ENCODE measurements at places on chromosomes 16 and 17.
A peak's percentile ranks its signal among the peaks of the same experiment; 100 is the strongest.

DNA sequence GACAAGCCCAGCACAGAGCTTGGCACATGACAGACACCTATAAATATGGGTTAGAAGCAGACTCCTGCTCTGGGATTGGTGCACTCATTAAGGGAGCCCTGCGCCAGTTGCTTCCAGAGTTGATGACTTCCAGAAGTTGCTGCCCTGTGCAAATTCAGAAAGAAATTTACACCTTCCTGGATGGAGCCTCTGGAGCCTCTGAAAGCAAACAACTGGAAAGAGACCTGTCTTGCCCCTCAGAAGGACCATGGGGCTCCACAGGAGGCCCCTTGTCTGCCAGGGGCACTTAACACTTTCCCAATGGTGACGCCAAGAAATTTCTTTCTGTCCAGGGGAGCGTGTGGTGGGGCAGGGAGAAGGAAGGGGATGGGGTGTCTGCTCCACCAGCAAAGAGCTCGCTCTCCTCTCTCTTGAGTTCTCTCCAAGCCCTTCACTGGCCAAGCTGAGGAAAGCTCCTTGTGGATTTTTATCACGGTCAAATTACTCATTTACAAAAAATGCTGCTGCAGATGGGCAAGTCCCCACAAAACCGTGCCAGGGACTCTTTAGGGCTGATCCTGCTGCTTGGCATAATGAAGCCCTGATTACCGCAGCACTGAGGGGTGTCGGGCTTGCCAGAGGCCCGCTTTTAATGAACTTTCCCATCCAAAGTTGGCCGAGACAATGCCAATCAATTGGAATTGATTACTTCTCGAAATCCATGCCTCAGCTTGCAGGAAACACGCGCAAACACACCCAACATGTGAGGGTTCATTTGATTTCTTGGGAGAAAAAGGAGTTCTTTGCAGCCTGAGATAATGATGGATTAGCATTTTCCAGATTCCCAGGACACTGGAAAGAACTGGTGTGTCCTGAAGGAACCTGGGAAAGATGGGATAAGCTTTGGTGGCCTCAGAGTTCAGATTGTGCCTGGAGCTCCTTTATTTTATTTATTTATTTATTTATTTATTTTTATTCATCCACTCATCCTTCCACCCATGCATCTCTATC, 583.6 kb upstream of the CDH5 start:
- DNase-seq, result no peak

DNA sequence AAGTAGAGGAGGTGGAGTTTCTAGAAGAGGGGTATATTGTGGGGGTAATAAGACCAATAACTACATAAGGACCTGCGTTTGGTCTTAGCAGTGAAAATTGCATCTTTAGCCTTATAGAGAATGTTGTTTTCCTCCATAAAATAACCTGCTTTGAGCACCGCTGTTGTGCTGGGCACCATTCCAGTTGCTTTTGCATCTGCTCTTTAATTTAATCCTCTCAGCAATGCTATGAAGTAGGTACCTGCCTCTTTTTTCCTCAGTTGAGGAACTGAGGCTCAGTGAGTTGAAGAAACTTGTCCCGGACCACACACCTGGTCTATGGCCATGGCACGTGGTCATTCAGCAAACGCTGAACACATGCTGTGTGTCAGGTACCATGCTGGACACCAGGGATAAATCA, 238.1 kb downstream of the MSI2 start:
- no peak for DNase-seq

- DNase-seq, result no peak
These were observed 461.6 kb upstream of the CDH11 start for GRCh38 chr16:65583498-65583897.

- no peak for DNase-seq
These were observed 43.7 kb upstream of the NFAT5 start for GRCh38 chr16:69522041-69522578.

- DNase-seq, result peak; percentile 4
These were observed 1343.7 kb upstream of the GOT2 start for GRCh38 chr16:60077861-60078260.

- DNase-seq, result no peak
These were observed 28.7 kb downstream of the ABR start for GRCh38 chr17:1150863-1151600.

DNA sequence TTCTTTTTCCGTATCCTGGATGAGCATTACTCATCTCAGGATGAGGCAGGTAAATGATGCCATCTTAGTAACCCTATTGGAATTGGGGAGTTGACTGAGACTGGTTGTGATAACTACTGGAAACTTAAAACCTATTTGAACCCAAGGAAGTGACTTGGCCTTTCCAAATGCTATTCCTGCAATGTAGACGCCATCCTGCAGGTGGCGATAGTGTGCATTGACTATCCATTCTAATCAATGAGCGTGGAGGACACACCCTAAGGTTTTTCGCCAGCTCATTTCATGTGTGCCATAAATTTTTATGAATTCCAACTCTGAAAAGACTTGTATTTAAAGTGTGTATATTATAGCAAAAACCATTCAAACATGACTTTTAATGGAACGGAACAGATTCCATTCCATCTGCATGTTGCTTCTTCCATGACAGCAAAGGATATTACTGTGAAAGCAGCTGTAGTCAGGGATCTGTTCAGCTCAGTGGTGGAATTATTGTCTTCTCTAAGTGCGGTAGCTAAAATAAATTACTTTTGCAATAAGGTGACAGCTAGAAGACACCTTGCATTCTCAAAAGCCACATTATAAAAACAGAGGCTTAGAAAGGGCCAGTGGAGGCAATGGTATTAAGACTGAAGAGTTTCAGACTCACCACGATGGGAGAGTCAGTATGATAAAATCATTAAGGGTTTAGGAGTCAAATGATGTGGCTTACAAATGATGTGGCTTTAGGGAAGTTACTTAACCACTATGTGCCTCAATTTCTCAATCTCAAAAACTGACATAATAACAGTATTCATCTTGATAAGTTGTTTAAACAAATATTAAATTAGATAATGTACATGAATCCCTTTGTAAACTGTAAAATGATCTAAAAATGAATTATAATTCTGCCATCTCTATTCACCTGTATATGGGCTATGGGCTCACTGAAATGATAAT, 55.5 kb downstream of the SYT17 start:
- DNase-seq, result peak; percentile 50

- no peak for DNase-seq
These were observed 76.6 kb downstream of the PLCG2 start for GRCh38 chr16:81855552-81856153.

- DNase-seq, result peak; percentile 68
These were observed 2.4 kb downstream of the CD7 start for GRCh38 chr17:82314727-82315605.

DNA sequence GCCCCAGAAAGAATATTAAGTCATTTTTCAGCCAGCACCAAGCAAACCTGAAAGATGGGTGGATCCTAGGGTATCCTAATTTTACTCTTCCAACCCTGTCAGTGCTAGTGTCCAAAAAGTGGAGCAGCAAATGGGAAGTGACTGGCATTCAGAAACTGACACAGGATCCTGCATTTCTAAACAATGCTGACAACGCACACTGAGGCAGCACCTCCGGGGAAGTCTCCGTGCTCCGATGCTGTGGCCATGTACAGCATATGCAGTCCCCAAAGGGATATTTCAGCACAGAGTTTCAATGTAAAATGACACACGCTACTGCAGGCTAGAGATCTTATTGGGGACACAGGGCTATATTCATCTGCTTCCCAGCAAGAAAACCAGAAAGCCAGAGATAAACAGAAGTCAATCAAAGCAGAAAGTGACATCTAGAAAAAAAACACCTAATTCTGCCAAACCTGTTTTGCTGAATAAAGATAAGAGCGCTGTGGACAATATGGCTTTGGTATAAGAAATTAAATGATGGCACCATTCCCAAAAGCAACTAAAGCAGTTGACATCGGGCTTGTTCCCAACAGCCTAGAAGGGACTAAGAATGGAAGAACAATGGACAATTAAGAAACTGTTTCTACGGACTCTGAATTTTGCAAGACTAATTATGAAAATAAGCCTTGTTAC, 17.3 kb downstream of the XYLT1 start:
- no peak for DNase-seq

DNA sequence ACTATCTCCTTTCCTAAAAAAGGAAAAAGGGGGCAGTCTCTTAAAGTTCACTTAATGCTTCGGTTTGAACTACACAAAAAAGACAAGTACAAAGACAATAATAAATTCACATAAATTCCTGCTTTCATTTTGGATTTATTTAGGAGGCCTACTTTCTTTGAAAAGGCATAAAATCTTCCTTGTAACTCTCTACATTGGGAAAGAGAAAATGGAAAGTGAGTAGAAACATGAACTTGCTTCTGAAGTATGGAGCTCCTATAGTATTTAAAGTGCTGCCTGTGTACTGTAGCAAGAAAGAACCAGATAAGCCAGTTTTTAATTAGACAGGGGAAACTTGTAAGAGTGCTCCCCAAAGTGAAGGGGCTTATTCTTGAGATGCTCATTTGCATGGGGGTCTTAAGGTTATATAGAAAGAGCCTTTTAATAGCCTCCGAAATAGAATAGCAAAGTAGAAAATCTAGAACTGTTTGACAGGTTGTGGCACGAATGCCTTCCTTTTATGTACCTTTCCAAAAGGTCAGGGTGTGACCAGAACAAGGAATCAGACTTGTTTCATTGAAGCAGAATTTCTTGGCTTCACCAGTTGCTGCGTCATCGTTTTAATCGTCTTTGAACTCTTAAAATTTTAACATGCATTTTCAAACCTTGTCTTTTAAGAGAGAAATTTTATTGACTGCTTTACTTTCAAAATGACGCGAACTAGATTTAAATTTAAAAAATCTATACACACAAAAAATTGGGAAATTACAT, 12.9 kb downstream of the GAN start:
- no peak for DNase-seq

- DNase-seq, result peak; percentile 95
These were observed at the start of gene HOXB4 for GRCh38 chr17:48577946-48578615. Gene HOXB4, minus strand, starts transcription at chr17:48578350. Its CDS starts 31 bp downstream, at chr17:48578319.

DNA sequence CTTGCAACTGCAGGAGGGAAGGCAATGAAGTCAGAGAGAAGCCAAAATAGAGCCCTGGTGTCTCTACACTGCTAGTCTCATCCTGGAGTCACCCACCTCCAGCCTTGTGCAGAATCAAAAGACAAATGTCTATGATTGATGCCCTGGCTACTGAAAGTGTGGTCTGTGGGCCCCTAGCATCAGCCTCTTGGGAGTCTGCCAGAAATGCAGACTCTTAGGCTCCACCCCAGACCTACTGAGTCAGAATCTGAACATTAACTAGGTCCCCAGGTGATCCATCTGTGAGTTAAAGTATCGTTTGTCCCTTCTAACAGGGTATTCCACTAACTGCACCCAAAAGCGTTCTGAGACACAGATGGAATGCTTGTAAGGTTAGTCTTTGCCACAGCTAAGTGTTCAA, 21.2 kb downstream of the EARS2 start:
- DNase-seq, result no peak

GRCh38 chr17:69762359-69762758, 312.7 kb upstream of the KCNJ16 start:
- no peak for DNase-seq

DNA sequence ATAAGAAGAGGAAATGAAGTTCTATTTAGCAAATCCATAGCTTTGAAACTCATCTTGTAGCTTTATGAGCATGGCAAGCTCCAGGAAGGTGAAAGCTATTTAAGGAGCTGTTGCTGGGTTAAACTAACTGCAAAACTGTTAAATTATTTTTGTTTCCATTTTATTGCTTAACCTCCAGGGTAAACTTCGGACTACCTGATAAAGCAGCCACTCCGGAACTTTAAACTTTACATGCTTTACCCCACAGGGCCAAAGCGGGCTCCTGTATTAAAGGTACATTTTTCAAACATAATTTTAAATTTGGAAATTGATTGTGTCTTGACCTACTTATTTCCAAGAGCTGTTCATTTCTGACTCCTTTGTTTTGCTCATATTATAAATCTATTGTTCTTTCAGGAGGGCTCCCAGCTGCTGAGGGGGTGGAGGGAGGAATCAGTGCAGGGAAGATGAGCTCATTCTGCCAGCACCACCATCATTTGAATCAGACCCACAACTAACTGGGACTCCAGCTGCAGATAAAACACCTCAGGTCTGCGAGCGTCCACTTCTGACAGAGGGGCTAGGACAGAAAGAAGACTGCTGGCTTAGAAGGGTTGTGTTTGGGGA, 157.9 kb downstream of the IRX3 start:
- no peak for DNase-seq

DNA sequence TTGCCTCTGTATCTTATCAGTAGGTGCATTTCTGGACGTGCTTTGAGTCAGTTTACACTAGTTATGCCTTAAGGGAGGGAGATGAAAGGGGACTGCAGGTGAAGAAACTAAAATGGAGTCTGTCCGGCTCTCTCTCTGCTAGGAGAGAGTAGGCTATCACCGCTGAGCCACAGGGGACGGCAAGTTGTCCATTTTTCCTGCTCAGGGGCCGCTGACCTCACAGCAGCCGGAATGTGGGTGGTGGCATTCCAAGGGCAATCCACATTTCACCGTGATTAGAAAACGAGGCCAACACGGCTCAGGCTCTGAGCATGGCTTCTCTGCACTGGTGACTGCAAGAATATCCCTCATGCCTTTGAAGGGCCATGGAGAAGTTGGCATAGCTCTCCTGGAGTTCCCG, 19.0 kb upstream of the KLHDC4 start:
- DNase-seq, result no peak

DNA sequence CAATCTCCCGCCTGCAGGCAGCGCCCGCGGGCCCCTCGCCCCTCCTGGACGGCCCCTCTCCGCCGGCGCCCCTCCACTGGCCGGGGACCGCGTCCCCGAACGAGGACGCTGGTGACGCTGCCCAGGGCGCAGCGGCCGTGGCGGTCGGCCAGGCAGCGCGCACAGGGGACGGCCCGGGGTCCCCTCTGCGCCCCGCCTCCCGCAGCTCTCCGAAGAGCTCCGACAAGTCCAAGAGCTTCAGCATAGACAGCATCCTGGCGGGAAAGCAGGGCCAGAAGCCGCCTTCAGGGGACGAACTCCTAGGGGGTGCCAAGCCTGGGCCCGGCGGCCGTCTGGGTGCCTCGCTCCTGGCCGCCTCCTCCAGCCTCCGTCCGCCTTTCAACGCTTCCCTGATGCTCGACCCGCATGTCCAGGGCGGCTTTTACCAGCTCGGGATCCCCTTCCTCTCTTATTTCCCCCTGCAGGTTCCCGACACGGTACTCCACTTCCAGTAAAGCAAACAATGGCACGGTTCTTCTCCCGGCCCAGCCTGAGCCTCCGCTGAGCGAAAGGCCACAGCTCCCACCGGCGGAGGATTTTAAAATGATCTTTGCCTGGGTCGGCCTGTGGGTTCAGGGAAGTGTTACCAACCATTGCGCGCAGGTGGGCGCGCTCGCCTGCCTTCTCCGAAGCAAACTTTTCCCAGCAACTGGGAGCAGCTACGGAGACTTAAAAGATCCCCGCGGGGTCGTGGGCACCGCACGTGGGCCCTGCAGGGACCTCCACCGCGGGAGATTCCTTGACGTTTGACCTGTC, 1.1 kb downstream of the FOXL1 start:
- DNase-seq, result no peak

GRCh38 chr16:65037556-65037955, 84.3 kb downstream of the CDH11 start:
- no peak for DNase-seq

- no peak for DNase-seq
These were observed 27.2 kb upstream of the ASGR2 start for GRCh38 chr17:7141824-7142223.

DNA sequence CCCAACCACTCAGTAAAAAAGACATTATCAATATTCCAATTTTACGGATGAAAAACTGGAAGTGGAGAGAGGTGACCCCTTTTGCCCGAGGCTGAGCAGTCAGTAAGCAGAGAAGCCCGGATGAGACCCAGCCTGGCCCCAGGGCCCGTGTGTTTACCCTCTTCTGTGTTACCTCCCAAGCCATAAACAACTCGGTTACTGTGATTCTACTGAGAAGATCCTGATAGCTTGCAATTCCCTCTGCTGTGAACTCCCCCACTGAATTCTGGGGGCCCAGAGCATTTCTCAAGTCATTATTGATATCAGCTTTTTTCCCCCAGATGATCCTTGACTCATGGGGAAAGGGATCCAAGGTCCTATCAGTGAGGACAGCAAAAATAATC, 482.6 kb upstream of the ERCC4 start:
- DNase-seq, result no peak

All from hematopoietic multipotent progenitor cell treated with erythropoietin and hydrocortisone succinate and interleukin-3 and kit ligand, for 4 days (in vitro differentiated cells).